Fibroblast of skin of left quadriceps (primary cell): ENCODE measurements at places on chromosomes 2 and 18.

DNA sequence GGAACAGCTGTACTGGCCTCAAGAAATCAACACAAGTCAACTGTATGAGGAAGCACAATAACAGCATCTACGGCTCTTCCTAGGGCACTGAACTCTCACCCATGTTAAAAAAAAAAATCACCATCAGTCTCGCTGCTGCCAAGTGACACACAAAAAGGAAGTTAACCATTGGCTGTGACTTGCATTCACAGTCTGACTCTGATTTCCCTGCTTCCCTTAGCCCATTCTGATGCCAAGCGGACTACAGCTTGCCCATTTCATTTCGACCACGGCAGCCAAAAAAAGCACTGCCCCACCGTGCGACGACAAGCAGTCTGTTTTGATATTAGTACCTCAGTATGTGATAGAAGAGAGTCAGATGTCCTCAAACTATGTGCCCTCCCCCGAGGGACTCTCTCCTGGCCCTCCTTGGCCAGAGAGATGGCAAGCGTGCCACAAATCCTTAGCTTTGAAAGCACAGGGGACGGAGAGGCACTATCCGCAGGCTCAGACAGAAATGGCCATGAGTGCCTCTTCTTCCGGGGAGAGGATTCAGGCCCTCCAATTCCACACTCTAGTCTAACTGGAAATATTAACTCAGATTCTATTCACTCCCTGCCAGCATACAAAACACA lies 250.0 kb downstream of the TCF4 start:
- no peak for DNase-seq

DNA sequence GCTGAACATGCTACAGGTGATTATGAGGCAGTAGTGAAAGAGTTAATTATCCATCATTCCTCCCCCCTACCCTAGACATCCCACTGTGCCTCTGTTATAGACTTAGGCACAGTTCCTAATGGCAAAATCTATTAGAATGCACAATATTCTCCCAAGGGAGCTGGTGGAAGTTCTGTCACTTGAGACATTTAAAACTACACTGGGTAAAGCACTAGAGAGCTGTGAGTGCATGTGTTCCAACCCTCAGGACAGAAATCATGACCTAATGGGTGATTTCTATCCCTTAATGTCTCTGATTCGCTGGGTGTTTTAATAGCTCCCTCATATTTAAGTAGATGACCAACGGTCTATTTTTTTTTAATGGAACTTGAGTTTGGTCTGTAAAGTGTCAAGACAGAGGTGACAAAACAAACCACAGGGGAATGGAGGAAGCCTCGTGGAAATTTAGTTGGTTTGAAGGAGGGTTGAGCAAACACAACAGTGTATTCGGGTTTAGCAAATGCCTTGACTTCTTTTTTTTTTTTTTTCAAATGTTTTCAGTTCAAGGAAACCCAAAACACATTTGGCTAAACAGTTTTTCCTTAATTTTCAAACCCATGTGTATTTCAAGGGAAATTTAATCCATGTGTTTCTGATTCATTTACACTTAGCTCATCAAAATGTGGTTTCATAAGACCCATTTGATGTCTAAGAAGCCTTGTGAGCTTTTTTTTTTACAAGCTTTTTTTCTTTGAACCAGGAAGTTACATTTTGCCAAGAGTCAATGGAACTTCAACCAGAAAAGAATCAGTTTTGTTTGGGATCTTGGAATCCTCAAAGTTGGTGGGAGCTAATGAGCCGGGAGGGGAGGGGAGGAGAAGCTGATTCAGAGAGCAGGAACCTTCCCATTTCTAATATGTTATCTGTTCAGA lies 665.1 kb upstream of the ZEB2 start:
- peak; percentile 85 for DNase-seq

- DNase-seq: no peak
Observed at GRCh38 chr2:223008162-223008561, 43.8 kb upstream of the KCNE4 start.

DNA sequence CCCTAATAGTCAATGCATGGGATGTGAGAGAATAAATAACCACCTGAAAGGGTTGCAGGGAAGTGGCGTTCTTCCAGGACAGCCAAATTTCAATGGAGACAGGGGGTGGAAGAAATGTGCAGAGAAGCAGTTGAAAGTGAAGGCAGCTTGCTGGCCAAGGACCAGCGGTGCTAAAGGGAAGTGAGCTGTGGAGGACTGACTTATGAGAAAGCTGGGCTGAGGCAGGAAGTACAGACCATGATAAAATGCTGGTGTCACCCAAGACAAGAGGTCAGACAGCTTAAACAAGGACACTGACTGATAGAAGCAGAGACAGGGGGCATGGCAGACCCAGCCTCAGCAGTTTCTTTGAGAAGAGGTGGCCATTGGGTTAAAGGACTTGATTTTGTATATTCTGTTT lies 106.7 kb downstream of the DTNB start:
- DNase-seq: no peak

GRCh38 chr2:116737951-116738350 lies 1076.5 kb upstream of the DDX18 start:
- DNase-seq: no peak

DNA sequence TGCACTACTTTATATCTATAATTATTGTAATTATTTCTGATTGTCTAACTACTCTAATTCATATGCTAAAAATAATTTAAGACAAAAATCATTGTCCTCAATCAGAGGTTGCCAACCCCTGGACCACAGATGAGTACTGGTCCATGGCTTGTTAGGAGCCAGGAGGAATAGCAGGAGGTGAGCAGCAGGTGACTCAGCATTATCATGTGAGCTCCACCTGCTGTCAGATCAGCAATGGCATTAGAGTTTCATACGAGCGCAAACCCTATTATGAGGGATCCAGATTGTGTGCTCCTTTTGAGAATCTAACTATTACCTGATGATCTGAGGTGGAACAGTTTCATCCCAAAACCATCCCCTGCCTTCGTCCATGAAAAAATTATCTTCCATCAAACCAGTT lies 1434.4 kb downstream of the LRP1B start:
- DNase-seq: no peak

DNA sequence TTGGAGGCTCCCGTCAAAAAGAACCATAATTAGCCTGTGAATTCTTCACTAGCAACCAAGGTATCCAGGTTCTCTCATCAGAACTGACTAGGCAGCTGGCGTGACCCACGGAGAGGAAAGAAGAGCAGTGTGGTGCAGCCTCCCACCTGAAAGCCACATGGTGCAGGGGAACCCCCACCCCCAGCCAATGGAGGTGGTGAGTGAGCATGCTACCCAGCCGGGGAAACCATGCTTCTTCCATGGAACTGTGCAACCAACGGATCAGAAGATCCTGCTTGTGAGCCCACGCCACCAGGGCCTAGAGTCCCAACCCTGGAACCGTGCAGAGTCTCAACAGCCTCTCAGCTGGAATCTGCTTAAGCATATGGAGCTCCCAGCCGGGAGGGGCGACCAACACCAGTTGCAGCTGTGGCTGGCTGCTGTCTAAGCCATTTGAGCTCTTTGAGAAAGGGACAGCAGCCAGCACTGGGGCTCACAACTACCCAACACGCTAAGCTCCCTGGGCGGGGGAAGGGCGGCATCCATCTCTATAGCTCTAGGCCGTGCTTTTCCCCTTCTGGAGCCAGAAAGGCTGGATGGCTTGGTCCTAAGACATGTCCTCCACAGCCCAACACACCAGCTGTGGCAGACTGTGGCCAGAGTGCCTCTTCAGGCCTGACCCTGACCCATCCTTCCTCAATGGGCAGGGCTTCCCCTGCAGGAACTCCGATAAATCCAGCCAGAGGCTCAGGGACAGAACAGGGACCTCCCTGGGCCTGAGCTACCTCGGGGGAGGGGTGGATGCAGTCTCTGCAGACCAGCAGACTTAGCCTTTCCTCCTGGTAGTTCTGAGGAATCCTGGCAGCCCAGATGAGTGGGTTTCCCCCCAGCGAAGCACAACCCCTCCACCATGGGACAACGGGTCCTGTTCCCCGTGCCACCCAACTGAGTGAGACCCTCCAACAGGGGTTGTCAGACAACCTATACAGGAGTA lies 151.4 kb upstream of the NXPH2 start:
- no peak for DNase-seq

GRCh38 chr18:37702841-37703240 lies 137.2 kb upstream of the CELF4 start:
- DNase-seq: no peak

DNA sequence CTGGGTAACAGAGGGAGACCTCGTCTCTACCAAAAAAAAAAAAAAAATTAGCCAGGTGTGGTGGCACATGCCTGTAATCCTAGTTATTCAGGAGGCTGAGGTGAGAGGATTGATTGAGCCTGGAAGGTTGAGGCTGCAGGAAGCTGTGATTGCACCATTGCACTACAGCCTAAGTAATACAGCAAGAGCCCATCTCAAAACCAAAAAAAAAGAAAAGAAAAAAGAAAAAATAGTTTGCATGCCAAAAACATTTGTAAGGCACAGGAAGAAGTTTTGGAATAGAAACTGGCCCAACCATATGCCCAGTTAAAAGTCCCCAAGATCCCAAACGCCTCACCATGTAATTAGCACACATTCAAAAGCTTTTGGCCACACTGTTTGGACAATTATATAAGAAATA lies 13.4 kb upstream of the ACOXL start:
- DNase-seq: no peak

- DNase-seq: no peak
Observed at GRCh38 chr18:43367895-43368294, 90.6 kb upstream of the SYT4 start.

DNA sequence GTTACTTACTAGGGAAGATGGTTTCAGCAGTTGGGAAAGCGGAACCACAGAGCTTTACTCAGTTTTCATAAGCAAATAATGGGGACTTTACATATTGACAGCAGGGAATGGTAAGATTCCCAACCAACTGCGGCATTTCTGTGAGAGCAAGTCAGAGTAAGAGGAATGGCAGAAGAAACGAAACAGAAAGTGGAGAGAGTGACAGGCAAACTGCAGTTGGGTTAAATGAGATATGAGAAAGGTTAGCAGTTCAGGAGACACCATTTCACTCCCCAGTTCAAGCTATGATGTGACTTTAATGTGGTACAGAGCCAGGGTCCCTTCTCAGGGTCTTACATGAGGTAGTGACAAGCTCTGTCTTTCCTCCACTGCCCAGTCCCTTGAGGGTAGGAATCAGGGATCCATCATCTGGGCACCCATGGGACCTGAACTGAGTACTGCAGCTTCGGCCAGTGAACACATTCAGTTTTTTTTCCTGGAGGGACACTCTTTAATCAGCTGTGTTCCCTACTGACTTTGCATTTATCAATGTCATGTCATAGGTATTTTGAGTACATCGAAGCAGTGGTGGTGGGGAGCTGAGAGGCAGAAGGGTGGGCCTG lies 33.0 kb upstream of the GREB1 start:
- DNase-seq: no peak

- no peak for DNase-seq
Observed at GRCh38 chr18:80147037-80147417, 38.0 kb downstream of the ADNP2 start.

DNA sequence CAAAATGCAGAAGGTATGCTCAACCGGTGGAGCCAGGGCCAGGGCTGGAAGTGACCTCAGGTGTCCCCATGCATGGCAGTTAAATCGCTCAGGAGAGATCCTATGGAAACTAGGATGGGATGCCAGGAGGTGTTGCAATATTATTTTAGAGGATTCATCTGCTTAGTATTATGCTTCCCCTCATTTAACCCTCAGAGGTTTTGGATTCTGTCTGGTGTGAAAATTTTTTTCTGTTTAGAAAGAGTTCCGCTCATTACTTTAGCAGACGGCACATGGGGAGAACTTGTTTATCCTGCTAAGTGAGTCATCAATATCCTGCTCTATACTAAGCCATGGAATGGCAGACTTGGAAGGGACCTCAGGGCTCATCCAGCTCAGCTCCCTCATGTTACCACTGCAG lies 42.5 kb downstream of the TRIB2 start:
- DNase-seq: peak; percentile 96
